ENCODE measurements at places on chromosomes 3 and 15. TPM values are rescaled to one million over a fixed set of nuclear protein-coding genes. Genes with fewer than 3 reads are reported as not detected.

The ANKRD63 gene
- not detected for total RNA-seq

The USP50 gene
- 2.0 TPM for total RNA-seq

The SEMA6D gene
- total RNA-seq: 17.6 TPM

The KY gene
- 51.7 TPM for total RNA-seq

- DNase-seq: no peak
Observed at GRCh38 chr3:69406163-69406562, 20.3 kb upstream of the FRMD4B start.

The PLA2G4F gene
- 272 TPM for total RNA-seq

The PIERCE2 gene
- 3.6 TPM for total RNA-seq

Measured in suprapubic skin (tissue), 4 donors.